A549 treated with CORT108297 at 1 μM for 4 hours (cell line): ENCODE measurements at places on chromosomes 7 and 10. TPM values are rescaled to one million over a fixed set of nuclear protein-coding genes. Genes with fewer than 3 reads are reported as not detected.

Gene RAB19
- not detected in 5 replicates for total RNA-seq

Gene ZDHHC4
- total RNA-seq, result 43.7 to 53.1 TPM (median 48.6 TPM) in 5 replicates

Gene RTKN2
- total RNA-seq, result 0.83 to 1.1 TPM (median 0.93 TPM) in 5 replicates

Gene MMRN2
- 0.58 to 1.5 TPM (median 0.73 TPM) in 5 replicates for total RNA-seq

Gene AKR1C4
- 0.22 to 0.42 TPM (median 0.30 TPM) in 5 replicates for total RNA-seq

Gene ACTL6B
- total RNA-seq, result not detected in 5 replicates

Gene CLDN12
- 21.3 to 29.7 TPM (median 28.4 TPM) in 5 replicates for total RNA-seq

Gene DNAH11
- total RNA-seq, result 0.12 to 0.37 TPM (median 0.15 TPM) in 5 replicates

Gene SPDYE11
- total RNA-seq, result not detected in 5 replicates

Gene EIF3A
- 111 to 155 TPM (median 134 TPM) in 5 replicates for total RNA-seq

Gene ZNF736
- total RNA-seq, result 0.06 TPM in 1 of 5 replicates, not detected in the others

Gene MEOX2
- total RNA-seq, result not detected in 5 replicates

Gene CYP2E1
- total RNA-seq, result 0.14 to 0.39 TPM (median 0.25 TPM) in 5 replicates

Gene TMEM26
- total RNA-seq, result 0.01 to 0.18 TPM (median 0.07 TPM) in 5 replicates

Gene CDK1
- total RNA-seq, result 81.6 to 104 TPM (median 86.2 TPM) in 5 replicates

Gene MYH16
- total RNA-seq, result 0.46 to 0.65 TPM (median 0.58 TPM) in 5 replicates

Gene INMT
- total RNA-seq, result not detected in 5 replicates

Gene CAMK2G
- total RNA-seq, result 16.2 to 21.9 TPM (median 19.6 TPM) in 5 replicates

Gene SPDYE8
- not detected in 5 replicates for total RNA-seq

Gene HABP2
- 0.07 to 0.15 TPM (median 0.12 TPM) in 5 replicates for total RNA-seq

Gene GCK
- not detected in 5 replicates for total RNA-seq

Gene SPDYE5
- not detected in 5 replicates for total RNA-seq

Gene GRM3
- total RNA-seq, result not detected in 5 replicates

Gene PON3
- total RNA-seq, result 31.2 to 39.6 TPM (median 33.8 TPM) in 5 replicates

Gene ZNF804B
- total RNA-seq, result not detected in 5 replicates

Gene CYREN
- 63.3 to 80.8 TPM (median 73.5 TPM) in 5 replicates for total RNA-seq

Gene ERCC6
- 5.0 to 7.3 TPM (median 5.7 TPM) in 5 replicates for total RNA-seq

Gene NPC1L1
- 0.01 to 0.08 TPM (median 0.06 TPM) in 5 replicates for total RNA-seq

Gene NACAD
- 0.14 to 0.35 TPM (median 0.18 TPM) in 5 replicates for total RNA-seq

Gene LRRN3
- total RNA-seq, result 0.03 to 0.09 TPM (median 0.05 TPM) in 4 of 5 replicates, not detected in the other

Gene GUSB
- 28.3 to 35.0 TPM (median 33.5 TPM) in 5 replicates for total RNA-seq

Gene AKR1C3
- total RNA-seq, result 1,149 to 1,243 TPM (median 1,192 TPM) in 5 replicates
